DMS53 (cell line): ENCODE measurements at places on chromosomes 6 and 20.

DNA sequence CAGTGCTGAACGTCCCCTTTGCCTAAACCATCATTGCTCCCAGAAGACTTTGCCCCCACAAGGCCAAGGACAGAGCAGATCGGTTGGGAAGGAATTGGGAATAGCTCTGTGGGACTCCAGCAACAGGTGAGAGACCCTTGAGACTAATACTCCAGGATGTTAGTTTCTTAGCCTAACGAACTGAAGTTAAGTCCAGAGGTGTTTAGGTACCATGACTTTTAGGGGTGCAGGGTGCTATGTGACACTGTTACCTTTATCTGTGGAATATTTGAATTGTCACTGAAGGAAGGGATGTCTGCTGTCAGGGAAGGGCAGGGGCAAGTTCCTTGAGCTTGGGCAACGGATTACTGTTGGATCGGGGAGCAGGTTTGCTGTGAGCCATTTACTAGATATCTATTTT, 1.9 kb downstream of the BLCAP start:
- no peak for DNase-seq

DNA sequence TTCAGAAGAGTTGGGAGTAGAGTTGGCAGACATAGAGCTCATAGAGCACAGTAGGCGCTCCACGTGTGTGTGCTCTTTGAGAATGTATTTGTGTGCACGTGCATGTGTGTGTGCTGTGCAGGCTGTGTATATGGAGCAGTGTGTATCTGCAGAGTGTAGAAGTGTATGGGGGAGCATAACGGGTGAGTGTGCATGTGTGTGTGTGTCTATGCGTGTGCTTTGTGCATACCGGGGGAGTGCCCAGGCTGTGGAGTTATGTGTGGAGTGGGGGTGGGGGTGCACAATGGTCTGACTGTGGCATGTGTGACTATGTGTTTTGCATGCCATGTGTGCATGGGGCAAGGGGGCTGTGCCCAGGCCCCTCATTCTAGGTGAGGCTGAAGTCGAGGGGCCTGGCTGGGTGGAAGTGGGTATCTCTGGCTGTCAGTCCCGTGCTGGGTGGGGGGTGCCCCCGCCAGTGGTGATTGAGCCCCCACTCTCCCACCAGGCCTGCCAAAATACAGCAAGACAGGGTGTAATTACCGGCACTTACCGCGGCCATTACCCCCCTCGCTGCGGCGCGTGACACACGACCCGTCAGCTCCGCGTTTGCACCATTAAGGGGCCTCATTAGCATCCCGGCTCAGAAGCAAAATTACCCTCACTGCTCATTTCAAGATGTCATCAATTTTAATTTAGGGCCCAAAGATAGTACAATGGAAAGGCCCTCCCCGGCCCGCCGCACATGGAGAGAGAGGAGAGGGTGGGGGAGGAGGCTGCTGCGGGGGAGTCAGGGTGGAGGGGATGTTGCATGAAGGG, 39.1 kb downstream of the MDFI start:
- DNase-seq = no peak

GRCh38 chr6:134004714-134005113, 47.7 kb downstream of the SLC2A12 start:
- DNase-seq = no peak

GRCh38 chr20:20894753-20895152, 182.3 kb upstream of the RALGAPA2 start:
- DNase-seq = no peak

DNA sequence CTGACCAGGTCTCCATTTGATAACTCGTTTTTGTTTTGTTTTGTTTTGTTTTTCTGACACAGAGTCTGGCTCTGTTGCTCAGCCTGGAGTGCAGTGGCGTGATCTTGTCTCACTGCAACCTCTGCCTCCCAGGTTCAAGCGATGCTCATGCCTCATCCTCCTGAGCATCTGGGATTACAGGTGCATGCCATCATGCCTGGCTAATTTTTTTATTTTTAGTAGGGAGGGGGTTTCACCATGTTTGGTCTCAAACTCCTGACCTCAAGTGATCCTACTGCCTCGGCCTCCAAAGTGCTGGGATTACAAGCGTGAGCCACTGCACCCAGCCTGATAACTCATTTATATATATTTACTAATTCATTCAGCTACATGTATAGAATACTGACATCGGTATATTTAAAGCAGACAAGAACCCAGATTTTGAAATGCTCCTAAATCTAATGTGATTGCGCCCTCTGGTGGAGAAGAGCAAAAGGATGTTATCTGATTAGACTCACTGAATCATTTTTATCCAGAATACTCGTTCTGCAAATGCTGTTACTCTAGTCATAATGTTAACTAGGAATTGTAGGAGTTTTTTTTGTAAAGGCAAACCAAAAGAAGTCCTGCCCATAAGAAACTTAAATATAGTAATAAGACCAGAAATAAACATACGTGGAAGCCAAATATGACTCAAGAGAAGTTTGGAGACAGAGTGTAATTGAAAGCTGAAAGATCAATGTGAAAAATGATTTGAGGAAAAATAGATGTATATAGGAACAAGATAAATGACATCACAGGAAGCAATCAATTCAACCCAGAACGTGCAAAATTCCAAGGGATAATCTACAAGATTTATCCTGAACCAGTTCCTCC, 5.3 kb upstream of the COL12A1 start:
- peak; percentile 90 for DNase-seq

- peak; percentile 48 for DNase-seq
These were observed 477 bp upstream of the ITPA start for GRCh38 chr20:3208786-3209256.

DNA sequence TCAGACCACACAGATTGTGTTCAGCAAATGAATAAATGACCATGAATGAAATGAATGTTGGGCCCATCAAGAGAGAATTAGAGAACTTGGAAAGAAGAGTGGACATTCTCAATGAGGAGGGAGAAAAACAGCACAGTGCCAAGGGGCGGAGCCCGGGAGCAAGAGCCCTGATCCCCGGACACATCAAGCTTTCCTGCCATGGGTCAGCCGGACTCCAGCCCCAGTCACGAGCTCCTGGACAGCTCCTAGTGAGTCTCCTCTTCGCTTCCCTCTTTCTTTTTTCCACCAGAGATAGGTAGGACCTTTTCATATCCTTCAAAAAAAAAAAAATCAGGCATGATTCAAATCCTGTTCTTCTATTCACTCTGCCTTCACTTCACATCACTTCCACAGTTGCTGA, 274.2 kb downstream of the NRN1 start:
- no peak for DNase-seq

- no peak for DNase-seq
These were observed 41.6 kb downstream of the FAM209B start for GRCh38 chr20:56574531-56575142.

- DNase-seq = peak; percentile 74
These were observed 973 bp downstream of the UBD start for GRCh38 chr6:29558439-29559079.

GRCh38 chr6:130423044-130423443, 57.2 kb downstream of the TMEM200A start:
- no peak for DNase-seq

- no peak for DNase-seq
These were observed 22.4 kb downstream of the SMLR1 start for GRCh38 chr6:130849594-130849993.

GRCh38 chr20:8518878-8519277, 386.8 kb downstream of the PLCB1 start:
- DNase-seq = peak; percentile 39

GRCh38 chr20:1805161-1805581, 90.0 kb upstream of the SIRPA start:
- no peak for DNase-seq

GRCh38 chr20:49915118-49915379, 280 bp downstream of the SPATA2 start:
- no peak for DNase-seq

DNA sequence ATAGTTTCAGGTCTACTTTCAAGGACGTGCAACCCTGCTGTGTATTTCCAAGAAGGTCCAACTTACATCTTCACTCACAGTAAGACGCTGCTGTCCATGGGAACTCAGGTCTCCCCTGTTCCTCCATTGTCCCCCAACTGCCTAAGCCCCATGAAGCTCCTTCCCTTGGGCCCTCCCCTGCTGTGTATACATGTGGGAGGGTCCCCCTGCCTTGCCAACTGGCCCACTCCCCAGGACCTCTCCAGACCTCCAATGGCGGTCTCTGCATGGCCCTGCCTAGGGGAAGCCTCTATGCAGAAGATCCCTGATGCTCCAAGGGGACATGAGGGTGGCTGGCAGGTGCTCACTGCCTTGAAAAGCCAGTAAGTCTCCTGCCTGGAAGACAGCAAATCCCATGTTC, 186.7 kb upstream of the CST7 start:
- DNase-seq = no peak

DNA sequence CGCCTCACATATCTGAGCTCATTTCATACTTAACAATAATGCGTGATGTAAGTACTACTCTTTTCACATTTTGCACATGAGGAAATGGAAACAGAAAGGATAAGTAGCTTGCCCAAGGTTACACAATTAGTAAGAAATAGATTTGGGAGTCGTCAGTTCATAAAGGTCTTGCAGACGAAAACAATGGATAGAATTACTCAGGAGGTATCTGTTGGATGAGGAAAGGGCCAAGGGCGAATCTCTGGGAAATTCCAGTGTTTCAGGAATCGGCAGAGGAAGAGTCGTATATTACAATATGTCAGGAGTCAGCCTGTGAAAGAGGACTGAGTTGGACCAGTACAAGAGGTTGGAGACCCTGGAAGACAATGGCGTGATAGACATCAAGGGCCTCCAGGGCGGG, 12.8 kb upstream of the EDN1 start:
- no peak for DNase-seq

DNA sequence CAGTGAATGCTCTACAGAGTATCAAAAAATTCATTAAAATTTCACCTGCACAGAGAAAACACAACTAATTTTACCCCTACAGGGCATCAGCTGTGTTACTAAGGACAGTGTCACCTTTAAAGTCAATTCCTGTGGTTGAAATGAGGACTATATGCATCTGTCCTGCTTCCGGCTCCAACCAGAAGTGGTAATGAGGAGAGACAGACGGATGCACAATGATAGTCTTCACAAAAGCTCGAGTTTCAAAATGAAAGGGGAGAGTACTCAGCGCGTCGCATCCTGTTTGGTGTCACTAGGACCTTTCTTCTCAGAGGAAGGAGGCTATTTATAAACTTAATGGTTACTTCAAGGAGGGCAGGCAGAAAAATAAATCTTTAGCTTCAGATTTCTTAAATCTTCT, 86.5 kb downstream of the LYRM4 start:
- DNase-seq = no peak

GRCh38 chr20:16491294-16491905, 81.8 kb downstream of the KIF16B start:
- DNase-seq = no peak

DNA sequence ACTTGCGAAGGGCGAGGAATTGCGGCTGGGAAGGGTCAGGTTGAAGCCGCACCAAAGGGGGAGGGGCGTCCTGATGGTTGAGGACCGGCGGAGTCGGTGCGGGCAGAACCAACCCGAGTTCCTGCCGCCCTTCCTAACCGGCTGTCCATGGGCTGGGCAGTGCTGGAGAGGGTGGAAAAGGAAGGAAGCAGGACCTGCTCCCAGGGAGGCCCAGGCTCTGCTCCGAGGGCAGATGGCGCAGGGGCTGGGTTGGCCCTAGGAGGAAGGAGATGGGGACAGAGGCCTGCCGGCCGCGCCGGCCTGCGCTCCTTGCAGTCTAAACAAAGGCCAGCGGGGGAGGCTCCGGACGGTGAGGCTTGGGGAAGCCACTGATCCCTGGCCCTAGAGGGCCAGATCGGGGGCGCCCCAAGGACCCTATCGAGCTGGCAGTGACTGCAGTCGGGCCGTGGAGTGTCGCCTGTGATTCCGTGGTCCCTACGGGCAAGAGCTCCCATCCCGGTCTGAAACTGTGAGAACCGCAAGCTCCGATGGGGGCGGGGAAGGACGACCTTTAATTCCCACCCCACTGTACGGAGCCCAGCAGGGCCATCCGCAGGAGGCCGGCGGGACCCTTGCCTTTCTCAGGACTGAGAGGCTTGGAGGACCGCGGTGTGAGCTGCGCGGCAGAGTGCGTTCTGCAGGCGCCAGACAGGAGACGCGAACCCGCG, 39.4 kb downstream of the YTHDF1 start:
- peak; percentile 42 for DNase-seq

GRCh38 chr6:63904650-63905248, 269.1 kb downstream of the PHF3 start:
- DNase-seq = no peak

DNA sequence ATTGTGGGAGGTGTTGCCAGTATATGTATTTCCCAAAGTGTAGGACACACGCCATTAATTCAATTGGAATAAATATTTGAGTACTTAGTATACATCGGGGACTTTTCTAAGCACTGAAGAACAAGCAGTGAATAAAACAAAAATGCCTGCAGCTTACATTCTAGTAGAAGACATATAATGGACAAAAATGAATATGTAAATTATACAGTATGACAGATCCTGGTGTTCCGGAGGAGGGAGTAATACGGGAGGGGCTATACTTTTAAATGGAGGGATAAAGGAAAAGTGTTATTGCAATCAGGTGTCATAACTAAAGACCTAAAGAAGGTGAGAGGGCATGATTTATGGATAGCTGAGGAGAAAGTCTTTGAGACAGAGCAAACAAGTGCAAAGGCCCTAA, 15.1 kb downstream of the UBE2V1 start:
- DNase-seq = no peak

GRCh38 chr6:126422912-126423311, 83.0 kb downstream of the CENPW start:
- DNase-seq = peak; percentile 3

GRCh38 chr20:16940701-16941100, 192.5 kb downstream of the OTOR start:
- no peak for DNase-seq

DNA sequence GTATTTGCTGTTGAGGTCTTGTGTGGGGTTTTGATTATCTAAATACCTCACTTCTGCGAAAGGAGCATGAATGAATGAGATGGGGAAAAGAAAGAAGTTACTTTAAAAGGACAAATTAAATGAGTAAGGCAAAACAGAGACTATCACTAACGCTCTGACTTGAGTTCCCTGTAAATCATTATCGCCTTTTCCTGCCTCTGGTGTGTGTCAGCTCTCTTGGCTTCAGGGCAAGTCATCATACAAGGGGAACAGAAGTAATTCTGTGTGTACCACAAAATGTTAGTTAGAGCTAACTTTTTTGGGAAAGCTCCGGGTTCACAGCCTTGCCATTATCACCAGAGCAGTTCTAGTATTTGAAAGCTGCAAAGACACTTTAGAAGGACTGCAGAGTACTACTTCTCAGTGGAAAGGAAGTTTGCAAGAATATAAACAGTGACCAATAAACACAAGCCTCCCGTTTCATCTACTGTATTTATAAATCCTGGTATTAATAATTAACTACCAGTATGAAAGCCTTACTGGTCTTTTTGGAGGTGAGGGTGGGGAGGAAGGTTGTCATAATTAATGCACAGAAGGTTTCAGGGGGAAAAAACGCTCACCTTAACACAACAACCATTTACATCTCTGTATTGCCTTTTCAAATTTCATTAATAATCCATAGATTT, 1.2 kb downstream of the DZANK1 start:
- peak; percentile 39 for DNase-seq

- DNase-seq = no peak
These were observed 66.5 kb downstream of the ELOVL5 start for GRCh38 chr6:53282234-53282633.

DNA sequence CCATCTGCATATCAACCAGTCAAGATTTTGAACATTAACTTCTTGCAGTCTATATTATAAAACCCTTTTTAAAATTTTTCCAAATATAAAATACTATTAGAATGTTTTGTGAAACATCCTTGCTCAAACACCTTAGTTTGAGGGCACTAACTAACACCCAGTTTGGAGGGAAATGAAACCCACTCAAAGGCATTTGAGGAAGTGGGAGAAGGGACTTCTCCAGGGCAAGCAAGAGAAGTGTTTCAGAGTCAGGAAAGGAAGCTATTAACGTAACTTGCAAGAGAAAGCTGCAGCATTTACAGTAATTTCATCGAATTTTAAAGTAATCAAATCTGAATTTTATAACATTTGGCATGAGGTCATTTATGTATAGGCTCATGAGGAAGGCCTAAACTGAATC, 21.3 kb downstream of the MTFR2 start:
- DNase-seq = no peak
